ENCODE measurements at places on chromosomes 7 and 10.

DNA sequence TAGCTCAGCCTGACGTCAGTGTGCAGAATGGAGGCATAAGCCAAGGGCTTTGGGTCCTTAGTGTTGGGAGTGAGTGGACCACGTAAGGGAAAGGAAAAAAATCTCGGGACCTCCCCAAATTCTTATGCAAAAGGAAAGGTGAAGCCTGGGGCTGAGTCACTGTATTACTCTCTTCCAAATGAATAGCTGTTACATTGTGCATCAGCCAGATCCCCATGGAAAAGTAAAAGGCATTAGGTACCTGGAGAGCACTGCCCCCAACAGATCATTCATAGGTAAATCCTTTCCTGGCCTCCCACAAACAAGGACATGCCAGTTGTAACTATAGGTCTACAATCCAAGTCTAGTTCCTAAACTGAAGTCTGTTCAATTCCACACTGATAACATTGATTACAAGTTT is 170.5 kb downstream of the C1GALT1 start:
- DNase-seq = no peak

- peak; percentile 97 for DNase-seq
These were observed 717.3 kb downstream of the XPNPEP1 start for GRCh38 chr10:109205929-109206585.

GRCh38 chr7:120665068-120665467 is 192.9 kb downstream of the TSPAN12 start:
- no peak for DNase-seq

- DNase-seq = no peak
These were observed 264.4 kb downstream of the SORCS1 start for GRCh38 chr10:106900016-106900652.

- DNase-seq = no peak
These were observed 93.1 kb upstream of the HABP2 start for GRCh38 chr10:113459626-113460280.

GRCh38 chr7:128404143-128404681 is 5.6 kb downstream of the IMPDH1 start:
- no peak for DNase-seq

GRCh38 chr7:129851809-129852208 is 101.0 kb downstream of the UBE2H start:
- no peak for DNase-seq

DNA sequence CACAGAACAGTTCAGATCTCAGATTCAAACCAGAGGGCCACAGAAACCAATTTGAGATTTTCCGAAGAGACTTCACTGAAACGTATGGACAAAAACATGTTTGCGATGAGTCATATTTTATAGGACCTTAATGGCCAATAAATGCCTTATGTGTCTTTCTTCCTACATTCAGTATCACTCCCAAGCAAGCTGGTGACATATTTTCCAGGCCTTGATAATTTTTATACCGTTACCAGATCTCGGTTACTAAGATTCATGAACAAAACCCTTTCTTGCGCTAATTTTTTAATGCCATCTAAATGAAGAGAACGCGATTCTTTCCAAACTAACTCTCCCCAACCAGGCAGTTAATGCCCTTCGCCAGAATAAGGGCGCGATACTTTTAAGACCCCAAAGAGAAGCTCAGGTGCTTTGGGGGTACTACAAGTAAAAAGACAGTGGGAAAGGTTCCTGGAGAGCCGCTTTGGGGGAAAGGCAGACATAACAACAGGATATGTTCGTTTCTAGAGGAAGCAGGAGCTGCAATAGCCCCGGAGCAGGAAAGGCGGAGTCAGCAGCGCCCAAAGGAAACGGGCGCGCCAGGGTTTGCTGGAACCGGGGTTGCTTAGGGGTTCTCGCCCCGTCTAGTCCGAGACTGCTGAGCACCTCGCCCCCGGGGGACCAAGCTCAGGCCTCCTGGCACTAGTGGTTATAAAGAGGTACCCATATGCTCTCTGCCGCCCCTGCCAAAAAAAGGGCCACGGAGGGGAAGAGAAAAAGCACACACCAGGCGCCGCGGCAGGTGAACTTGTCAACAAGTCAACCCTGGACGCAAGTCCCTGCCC is 884 bp downstream of the ICA1 start:
- DNase-seq = peak; percentile 3

- DNase-seq = no peak
These were observed 38.1 kb upstream of the HBP1 start for GRCh38 chr7:107130487-107131220.

- DNase-seq = no peak
These were observed 48.5 kb upstream of the SHTN1 start for GRCh38 chr10:117053482-117053881.

GRCh38 chr7:116588641-116589594 is 64.1 kb downstream of the CAV1 start:
- DNase-seq = peak; percentile 75

DNA sequence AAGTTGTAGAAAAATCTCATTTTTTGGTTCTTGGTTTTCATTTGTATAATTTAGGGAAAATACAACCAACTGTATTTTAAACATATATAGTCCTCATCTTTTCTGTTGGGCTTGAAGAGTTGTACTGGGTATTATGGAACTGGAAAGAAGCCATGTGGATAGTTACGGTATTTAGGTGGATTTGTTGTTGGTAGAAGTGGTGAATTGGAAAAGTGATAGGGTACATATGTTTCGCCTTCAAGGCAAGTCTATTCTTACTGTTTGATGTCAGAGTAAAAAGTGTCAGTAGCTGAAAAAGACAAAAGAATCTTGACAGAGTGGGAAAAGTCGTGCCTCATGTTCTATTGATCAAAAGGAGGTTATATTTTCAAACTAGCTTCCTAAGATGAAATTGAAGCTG is 64.6 kb downstream of the GBF1 start:
- DNase-seq = no peak

- peak; percentile 82 for DNase-seq
These were observed 49.1 kb upstream of the ELN start for GRCh38 chr7:73978661-73979563.

DNA sequence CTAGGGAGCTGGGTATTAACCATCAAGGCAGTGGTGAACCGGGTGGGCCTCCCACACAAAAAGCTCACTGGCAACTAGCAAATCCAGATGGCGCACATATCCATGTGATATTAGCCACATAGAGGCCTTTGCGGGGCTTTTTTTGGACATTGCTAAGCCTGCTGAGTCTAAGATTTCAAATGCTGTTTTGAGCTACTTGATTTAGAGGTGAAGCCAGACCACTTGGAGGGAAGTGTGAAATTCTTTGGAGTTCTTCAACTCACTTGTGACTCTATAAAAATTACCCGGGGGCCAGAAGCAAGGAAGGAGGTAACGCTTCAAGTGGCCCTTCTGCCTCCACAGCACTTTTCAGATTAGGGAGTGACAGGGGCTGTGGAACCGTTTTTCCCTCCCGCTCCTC is 619.8 kb upstream of the GALNT17 start:
- no peak for DNase-seq

DNA sequence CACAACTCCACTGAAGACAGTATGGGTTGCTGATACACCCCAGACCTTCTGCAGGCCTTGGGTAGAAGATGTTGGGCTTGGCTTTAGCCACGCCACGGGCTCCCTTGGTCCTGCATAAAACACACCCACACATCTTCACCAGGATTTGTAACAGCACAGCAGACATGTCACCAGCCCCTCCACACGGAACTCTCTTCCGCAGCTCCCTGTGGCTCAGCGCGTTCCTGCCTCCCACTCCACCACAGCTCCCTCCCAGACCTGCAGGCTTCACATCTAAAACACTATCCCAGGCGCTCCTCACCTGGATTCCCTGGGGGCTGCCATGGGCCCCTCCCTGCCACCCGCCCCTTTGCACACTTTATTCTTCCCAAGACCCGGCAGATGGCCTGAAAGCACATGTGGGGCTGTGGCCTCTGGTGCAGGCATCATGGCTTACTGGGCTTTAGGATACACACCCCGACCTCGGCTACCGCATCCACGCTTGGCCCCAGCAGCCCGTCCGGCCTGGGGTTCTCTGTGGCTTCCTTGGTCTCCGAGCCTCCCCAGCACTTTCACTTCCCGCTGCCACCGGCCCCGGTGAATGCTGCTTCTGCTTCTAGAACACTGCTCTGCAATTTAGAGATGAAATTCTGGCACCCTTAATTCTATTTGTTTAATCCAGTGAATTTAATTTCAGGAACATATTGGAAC is 432.9 kb downstream of the DNAJB6 start:
- no peak for DNase-seq

DNA sequence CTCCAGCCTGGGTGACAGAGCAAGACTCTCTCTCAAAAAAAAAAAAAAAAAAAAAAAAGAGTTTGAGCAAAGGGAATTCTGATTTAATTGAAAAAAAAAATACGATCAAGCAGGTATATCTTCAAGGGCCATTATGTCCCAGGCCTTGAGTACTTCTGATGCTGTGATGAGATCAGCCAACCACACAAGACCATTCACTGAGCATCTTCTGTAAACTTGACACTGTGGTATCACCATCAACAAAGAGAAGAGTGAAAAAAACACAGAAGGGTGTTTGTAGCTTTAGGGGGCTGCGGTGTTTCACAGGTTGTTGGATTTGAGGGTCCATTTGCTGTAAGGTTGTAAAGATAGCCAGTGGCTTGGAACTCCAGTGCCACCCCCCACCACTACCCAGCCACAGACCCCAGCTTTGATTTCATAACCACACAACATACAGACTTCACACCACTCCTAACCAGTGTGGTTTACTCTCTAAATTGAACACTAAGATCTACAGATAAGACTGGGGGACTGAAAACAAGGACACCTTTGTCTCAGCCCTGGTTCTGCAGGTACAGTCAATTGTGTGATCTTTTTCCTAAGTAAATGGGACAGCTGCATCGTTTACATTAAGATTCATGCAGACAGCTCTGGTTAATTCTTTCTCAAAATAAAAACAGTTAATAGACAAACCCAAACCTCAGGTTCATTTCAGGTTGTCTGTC is 66.4 kb downstream of the CDC123 start:
- no peak for DNase-seq

GRCh38 chr10:110355922-110356627 is 51.4 kb upstream of the SMNDC1 start:
- DNase-seq = no peak

GRCh38 chr10:132839061-132839460 is 53.1 kb upstream of the NKX6-2 start:
- no peak for DNase-seq

DNA sequence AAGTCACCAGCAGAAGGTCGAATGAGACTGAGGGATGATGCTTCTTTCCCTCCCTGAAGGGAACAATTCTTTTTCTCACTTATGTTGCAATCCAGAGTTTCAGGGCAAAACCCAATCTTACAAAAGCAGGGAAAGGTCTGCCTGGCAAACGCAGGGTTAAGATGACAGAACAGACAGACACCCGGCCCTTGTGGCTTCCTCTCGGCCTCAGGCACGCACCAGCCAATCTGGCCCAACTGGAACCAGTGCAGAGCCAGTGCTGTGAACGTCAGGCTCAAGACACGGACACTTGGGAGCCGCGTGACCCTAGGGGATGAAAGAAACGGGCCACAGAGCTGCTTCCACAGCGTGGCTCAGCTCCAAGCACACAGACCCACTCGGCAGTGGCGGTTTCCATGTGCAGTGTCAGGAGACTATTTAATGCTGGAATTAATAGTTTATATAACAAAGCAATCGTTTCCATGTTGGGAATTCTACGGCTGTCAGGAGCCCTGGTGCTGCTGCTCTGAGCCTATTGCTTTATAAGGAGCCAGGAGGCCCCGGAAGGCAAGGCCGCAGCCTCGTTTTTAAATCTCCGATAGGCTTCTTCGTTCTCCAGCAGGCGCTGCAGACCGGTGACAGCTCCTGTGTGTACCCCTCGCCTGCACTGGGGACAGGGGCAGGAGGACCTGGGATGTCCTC is 198.4 kb downstream of the DIP2C start:
- DNase-seq = peak; percentile 45

DNA sequence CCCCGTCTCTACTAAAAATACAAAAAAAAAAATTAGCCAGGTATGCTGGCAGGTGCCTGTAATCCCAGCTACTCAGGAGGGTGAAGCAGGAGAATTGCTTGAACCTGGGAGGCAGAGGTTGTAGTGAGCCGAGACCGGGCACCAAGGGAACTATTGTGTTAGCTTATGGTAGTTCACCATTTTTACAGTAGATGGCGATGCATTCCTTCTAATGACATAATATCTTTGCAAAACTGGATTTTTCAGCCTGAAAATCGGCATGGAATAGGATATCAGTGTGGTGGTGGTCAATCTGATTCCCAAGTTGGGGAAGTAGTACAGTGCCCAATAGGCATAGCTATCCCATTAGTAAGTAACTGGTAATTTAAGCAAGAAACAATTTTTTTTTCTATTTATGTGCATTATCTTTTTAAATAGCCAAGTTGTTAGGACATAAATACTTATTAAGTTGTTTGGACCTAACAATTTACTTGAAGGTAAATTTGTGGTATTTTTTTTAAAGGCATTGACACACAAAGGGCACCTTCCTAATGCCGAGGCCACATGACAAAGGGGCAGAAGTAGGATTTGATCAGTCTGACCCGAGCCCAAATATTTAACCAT is 17.6 kb upstream of the IMPDH1 start:
- DNase-seq = peak; percentile 59

DNA sequence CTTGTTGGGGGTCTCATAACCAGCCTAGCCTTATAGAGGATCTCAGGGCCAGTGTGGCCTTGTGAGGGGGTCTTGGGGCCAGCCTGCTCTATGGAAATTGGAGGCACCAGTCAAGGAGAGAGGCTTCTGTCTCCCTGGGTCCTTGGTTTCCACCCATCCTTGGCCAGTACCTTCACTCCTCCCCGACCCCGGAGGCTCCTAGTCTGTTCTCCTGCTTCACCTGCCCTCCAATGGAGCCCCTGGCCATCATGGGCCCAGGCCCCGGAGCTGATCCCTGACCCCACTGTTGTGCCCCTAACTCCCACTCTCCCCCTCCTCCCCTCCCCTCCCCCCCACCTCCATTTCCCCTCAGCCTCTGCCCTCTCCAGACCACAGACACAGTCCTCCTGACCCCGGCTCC is 29.7 kb downstream of the RASGEF1A start:
- DNase-seq = no peak

DNA sequence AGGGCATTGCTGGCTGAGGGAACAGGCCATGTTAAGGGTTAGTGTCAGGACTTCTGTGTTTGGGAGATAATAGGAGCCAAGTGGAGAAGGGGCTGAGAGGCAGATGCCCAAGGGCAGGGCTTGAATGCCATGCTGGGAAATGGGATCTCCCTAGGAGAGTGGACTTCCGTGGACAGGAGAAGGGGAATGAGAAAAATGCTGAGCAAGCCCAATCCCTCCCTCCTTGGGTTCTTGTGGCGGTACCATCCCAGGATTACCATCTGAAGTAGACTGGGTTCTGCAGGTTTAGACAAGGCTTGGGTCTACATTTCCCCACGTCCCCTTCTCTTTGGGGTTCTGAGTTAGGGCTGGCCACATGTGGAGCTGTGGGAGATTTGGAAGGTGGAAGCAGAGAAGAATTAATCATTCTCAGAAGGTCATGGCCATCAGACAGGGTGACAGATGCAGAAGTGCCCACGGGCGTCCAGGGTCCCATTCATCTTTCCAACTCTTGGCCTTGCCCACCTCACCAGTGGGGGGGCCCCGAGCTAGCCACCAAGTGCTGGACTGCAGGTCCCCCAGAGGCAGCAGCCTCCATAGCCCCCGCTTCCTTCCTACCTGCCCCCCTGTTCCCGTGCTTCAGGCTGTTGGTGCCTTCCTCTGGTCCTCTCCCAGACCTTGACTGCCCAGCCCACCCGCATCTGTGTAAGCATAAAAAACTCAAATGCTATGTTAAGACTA is 354.8 kb downstream of the RPS24 start:
- DNase-seq = no peak

Data from fibroblast of skin of right quadriceps (primary cell).